Umbilical cord (tissue), 2 donors: ENCODE measurements at places on chromosomes 5 and 9. TPM values are rescaled to one million over a fixed set of nuclear protein-coding genes. Genes with fewer than 3 reads are reported as not detected.

Gene ALDH1B1
- total RNA-seq = 91.0 TPM

DNA sequence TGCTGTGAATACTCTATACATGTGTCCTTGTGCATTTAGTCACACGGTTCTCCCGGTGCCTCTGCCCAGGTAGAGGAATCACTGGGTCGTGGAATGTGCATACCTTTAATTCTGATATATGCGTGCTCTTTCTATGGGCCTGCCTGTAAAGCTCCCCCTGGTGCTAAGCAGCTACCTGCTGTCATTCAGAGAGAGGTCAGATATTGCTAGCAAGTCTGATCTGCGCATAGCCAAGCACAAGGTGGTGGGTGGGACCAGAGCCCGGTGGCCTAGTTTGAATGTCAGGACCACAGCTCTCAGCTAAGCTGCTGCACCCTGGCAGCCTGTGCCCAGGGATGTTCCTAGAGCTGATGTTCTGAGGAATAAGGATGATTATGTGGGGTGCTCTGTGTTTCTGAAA lies 33.4 kb downstream of the TJP2 start:
- DNase-seq = no peak

Gene FOXD4L6
- not detected for total RNA-seq

DNA sequence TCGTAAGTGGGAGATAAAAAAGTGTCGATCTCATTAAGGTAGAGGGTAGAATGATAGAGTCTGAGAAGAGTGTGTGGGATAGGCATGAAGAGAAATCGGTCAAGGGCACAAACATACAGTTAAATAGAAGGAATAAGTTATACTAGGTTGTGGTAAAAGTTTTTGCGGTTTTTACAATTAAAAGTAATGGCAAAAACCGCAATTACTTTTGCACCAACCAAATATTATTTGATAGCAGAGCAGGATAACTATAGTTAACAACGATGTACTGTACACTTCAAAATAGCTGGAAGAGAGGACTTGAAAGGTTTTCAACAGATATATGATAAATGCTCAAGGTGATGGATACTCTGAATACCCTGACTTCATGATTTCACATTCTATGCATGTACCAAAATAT lies 135.8 kb upstream of the CDH12 start:
- no peak for DNase-seq

- no peak for DNase-seq
These were observed 171.4 kb upstream of the NFIB start for GRCh38 chr9:14485366-14485765.

Gene RMRP
- 12,614 TPM for total RNA-seq

Gene NEUROG1
- not detected for total RNA-seq

DNA sequence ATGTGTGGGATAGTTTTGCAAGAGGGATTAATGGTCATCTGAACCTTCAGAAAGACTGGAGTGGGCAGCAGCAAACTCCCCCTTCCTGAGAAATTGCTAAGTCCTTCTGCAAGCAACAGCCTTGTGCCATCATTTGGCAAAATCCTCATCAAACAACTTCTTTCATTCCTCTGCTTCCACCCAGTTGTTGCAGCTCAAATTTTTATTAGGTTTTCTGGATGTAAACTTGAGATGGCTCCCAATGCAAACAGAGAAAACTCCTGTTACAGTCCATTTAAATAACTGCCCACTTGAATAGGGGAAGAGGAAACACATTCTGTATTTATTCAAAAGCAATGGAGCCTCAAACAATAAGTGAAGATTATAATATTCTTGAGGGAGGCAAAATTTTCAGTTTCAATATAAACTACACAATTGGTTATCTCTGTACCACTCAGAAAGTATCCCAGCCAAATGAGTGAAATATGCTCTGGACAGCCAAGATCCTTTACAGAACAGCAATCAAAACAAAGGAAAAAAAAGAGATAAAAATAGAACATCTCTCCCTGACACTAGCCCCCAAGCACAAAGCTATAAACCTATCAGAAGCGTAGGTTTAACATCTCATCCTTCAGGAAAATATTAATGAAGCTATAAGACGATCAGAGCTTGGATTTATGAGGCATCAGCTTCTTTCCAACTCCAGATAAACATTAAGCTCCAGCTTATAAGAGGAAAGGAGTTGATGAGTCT lies 17.3 kb upstream of the DAP start:
- no peak for DNase-seq

Gene ANKRD31
- 1.2 TPM for total RNA-seq

Gene EIF4E1B
- total RNA-seq = 5.3 TPM

GRCh38 chr5:67050125-67050524 lies 146.5 kb downstream of the CD180 start:
- no peak for DNase-seq

Gene MYOT
- total RNA-seq = not detected
